ENCODE measurements at places on chromosomes 6 and 20. TPM values are rescaled to one million over a fixed set of nuclear protein-coding genes. Genes with fewer than 3 reads are reported as not detected.

DNA sequence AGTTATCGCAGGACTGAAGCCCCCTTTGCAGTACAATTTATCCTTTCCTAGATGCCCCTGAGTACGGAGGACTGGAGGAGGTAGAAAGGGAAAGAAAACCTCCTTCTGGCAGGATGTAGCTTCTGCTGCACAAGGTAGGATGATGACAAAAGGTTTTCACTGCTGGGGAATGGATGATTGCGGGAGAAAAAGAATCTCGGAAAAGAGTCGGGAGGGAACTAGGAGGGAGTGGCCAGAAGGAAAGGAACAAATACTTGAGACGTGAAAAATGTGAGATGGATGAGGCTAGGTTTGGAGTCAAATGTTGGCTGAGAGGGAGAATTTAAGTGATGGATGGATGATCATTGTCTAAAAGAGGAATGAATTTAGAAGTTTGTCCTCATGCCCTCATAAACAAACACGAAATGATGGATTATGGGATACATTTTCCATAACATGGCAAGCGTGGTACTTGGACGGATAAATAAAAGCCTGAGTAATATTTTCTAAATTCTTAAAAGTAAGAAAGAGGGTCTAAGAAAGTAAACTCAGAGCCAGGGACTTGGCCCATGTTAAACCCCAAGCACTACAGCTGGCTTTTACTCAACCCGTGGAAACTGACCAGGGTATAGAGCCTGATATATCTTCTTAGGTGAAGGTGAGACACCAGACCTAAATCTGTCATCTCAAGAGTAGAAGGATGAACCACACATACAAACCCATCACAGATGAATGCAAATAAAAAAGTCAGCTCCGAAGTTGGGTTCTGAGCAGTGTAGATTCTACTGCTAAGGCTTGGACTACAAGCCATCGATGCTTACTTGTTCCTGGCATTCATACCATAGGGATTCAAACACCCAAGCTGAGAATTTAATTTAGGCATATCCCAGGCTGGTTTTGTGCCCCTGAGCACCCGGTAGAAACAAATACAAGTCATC is 72.4 kb downstream of the HFE start:
- no peak for DNase-seq

SYCP2L gene
- 1.3 TPM for total RNA-seq

- no peak for DNase-seq
Measured at GRCh38 chr6:113292646-113293422, 564.3 kb upstream of the MARCKS start.

ANKRD60 gene
- total RNA-seq, result not detected

DNA sequence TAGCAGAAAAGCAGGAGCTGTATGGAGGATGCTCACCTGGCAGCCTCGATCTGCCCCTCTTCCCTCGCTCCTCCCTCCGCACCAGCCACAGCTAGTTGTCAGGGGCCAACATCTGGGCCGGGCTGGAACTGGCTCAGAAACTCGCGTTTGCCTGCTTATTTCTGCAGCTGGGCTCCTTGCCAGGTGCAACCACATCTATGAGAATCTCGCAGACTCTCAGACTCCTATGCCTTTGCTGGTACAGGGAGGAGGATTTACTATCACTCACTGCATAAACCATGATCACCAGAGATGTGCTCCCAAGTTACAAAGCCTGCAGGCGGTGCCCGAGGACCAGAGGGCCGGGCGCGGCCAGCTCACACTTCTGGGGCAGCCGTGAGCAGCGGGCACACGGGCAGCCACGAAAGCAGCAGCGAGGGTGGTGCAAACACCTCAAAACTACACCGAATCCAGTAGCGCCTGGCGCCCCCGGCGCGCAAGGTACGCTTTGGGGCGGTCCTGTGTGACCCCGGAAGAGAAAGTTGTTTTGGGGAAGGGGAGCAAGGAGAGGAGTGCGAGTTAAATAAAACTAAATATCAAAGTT is 577 bp upstream of the LRRC1 start:
- DNase-seq, result no peak

GRCh38 chr6:19552076-19552475 is 285.1 kb upstream of the ID4 start:
- no peak for DNase-seq

DNA sequence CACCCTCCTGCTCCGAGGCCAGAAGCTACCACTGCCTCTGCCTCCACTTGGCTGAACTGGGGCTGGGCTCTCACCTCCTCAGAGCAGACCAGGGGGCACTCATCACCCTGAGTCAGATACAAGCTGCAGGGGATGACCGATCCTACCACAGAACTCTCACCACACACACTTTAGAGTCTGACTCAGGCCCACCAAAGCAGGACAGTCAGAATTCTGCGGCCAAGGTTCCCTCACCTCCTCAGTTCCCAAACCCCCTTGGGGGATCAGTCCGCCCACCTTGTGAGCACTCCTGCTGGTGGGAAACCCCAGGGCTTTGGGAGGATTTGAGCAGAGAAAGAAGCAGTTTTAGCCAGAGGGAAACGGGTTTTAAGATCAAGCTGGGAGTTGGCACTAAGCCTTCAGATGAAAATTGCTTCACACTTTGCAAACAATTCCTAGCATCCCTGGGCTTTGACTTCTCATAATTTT is 587.8 kb upstream of the JAG1 start:
- no peak for DNase-seq

CTCFL gene
- total RNA-seq, result not detected

DNA sequence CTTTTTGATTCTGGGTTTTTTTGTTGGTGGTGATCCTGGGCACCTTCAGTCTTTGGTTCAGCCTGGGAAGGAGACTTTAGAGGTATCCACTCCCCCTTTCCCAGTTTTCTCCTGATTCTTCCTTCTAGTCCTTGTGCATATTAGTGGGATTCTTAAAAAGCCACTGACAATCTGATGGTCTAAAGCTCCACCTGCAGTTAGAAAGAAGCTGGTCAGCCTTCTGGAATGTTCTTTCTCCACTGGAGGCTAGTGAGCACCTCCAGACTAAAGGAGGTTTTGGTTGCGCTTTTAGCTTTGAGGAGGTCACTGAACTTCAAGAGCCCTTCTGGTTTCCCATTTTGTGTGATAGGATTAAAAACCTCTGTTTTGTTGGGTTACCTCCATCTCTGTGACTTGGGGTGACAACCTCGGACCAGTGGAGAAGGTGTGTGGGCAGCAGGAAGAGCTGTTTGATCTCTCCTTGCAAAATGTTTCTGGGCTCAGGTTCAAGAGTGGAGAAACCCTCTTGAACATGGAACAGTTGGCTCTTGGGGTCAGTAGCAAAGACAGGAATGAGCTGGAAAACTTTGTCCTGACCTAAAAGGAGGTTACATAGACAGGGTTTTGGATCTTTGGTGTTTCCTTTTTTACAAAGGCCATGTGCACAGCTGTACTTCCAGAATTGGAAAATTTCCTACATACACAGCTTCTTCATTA is 29.0 kb downstream of the JARID2 start:
- no peak for DNase-seq

- no peak for DNase-seq
Measured at GRCh38 chr6:120938876-120939472, 395.3 kb downstream of the TBC1D32 start.

GRCh38 chr6:137173501-137173900 is at the start of gene IL22RA2:
IL22RA2 (minus strand) TSS chr6:137173644; CDS start chr6:137161749, 11,895 bp downstream.
- no peak for DNase-seq

LAMA2 gene
- total RNA-seq, result 112 TPM

PCSK2 gene
- under 0.01 TPM for total RNA-seq

SLC22A16 gene
- total RNA-seq, result not detected

- no peak for DNase-seq
Measured at GRCh38 chr6:38612143-38612965, 27.4 kb downstream of the BTBD9 start.

- no peak for DNase-seq
Measured at GRCh38 chr6:63788569-63788968, 153.0 kb downstream of the PHF3 start.

DNA sequence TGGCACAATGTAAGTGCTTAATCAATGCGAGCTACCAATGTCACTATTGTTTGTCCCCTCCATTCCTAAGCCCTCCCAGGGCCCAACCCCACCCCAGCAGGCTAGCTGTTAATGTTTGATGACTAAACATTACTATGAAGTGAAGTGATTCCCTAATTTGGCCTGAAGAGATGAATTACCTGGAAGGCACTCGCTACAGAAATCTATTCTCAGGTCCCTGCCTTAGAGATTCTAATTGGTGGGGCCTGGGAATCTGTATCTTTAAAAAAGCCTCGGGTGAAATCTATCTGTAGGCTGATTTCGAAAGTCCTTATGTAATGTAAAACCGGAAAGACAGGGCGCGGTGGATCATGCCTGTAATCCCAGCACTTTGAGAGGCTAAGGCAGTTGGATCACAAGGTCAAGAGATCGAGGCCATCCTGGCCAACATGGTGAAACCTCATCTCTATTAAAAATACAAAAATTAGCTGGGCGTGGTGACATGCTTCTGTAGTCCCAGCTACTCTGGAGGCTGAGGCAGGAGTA is 16.9 kb upstream of the SNAI1 start:
- DNase-seq, result no peak

DNA sequence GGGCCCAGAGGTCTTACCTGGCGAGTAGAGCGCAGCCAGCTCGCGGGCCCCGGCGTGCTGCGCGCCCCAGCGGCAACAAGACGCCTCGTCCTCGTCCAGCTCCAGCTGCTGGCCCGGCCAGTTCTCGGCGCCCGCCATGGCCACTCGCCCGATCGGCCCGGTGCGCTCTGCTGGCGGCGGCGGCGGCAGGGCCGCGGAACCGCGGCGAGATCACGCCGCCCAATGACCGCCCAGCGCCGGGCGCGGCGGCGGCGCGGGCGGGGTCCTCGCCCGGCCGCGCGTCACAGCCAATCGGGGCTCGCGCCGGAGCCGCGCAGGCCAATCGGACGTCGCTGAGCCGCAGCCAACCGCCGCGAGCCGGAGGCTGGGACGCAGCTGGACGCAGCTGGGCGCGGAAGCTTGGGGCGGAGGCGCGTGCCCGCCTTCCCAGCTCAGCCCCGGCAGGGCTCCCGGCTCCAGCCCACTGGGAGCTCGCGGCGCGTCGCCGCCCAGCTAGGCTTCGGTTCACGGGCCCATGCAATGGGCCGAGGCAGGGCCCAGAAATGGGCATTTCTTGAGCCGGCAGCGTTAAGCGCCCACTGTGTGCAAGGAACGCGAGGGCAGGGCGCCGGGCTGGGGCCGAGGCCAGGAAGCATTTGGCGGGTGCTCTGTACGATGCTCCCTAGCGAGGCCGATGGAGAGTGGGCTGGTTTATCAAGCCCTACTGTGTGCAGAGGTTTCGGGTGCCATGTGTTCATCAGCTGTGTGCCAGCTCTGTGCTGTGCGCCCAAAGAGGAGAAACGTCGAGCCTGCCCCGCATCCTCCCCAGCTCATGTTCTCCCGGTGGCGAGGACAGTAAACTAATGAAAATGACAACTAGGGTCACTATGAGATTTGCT is at the start of gene PEDS1:
Gene PEDS1 (minus strand): TSS at position 224 of the 878 bp plus-strand sequence. CDS start 86 bp downstream, at position 138.
- peak; percentile 54 for DNase-seq

GRCh38 chr6:69096681-69097080 is 461.6 kb downstream of the ADGRB3 start:
- no peak for DNase-seq

DNA sequence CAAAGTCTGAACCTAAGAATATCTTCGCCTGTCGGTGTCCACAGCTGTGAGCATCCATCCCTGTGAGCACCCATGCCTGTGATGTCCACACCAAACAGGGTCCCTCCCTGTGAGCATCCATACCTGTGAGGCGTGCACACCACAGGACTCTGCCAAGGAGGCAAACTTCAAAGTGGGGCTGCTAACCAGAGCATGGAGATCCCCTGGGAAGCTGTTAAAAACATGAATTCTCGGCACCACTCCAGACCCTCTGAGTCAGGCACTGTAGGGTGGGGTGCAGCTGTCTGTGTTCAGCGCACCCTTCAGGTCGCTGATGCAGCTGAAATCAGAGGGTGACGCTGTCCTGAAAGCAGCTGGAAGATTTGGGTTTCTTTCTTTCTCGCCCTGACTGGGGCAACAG is 85.4 kb upstream of the NXT1 start:
- DNase-seq, result no peak

HM13 gene
- total RNA-seq, result 76.3 TPM

DNA sequence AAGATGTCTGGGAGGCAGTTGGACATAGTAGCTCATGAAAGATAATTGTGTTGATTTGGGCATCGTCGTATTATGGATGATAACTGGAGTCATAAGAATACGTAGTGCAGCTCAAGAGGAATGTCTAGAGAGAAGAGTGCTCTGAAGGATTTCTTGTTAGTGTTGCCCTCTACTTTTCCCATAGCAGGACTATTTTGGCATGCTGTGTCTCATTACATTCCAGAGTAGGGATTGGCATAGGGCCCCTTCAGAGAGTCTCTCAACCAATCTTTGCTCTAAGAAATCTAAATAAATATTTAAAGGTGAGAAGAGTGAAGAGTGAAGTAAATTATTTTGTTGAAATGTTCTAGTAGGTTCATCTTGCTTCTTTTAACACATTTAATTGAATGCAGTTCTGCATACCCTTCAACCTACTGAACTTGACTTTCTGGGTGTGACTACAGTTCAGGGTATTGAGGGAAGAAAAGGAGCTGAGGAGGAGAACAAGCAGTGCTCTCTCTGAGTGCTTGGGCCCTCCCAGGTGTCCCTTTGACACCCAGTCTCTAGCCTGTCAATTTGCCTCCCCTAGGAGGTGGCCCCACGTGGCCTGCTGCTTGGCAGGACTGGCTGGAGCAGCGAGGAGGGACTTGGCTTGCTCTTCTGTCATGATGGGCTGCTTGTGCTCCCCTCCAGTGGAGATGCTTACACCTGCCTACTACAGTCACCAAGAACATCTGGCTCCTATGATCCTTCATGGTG is 33.3 kb downstream of the SOBP start:
- DNase-seq, result no peak

SOX18 gene
- total RNA-seq, result 3.9 TPM

DNA sequence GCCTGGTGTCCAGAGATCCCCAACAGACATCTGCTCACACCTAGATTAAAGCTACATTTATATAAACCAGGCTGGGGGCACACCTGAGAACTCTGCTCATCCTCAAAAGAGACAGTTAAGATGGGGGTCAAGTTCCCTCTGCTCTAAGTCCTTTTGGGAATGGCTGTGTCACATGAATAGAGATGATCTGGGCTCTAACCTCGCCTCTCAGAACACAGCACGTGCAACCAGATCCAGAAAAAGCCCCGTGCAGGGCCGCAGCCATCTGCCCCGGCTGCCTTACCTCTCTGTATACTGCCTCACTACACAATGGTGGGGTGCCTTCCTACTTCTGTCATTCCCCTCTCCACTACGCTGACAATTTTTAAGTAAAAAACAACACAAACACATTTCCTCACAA is 5.9 kb downstream of the MTCH1 start:
- DNase-seq, result no peak

GRCh38 chr6:142903812-142904211 is 41.2 kb downstream of the HIVEP2 start:
- no peak for DNase-seq

DNA sequence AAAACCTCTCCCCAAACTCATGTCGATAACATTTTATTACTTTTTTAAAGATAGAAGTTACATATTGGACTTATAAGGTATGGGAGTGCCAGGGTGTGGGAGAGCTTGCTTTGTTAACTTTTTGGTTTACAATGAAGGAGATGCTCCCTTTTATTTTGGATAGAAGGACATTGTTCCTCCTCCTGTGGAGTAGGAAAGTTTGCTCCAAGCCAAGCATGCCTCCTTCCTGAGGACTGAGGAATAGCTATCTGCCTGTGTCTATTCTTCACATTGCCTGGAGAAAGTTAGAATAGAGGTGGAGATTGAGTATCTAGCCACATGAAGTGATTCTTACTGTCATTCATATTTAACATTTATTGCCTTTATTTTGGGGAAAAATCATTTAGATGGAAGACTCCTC is 71.9 kb downstream of the EYA4 start:
- DNase-seq, result no peak

SMLR1 gene
- not detected for total RNA-seq

COL19A1 gene
- total RNA-seq, result not detected

GRCh38 chr6:132017942-132018341 is 66.8 kb upstream of the CCN2 start:
- DNase-seq, result no peak

GRCh38 chr20:38075161-38075998 is 41.8 kb downstream of the RPRD1B start:
- no peak for DNase-seq

LY6G6C gene
- 1.3 TPM for total RNA-seq
